Hematopoietic multipotent progenitor cell (in vitro differentiated cells): ENCODE measurements at places on chromosomes 3 and 15.

DNA sequence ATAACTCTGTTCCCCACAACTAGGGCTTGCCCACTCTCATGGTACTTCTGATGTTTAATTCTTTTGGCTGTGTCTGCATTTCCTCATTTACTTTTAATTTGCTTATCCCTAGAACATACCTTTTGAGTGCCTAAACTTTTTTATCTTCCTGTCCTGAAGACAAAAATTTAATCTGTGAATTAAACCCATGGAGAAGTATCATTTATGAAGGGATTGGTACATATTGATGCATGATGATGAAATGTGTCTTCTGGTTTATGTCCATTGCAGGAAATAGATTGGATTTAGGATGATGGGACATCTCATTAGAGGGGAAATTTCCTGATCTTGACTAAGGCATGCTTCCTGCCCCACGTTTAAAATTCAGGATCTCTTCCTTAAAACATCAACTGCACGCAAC lies 109.5 kb downstream of the PGPEP1L start:
- DNase-seq: no peak

- DNase-seq: no peak
These were observed 29.9 kb upstream of the TJP1 start for GRCh38 chr15:29852201-29852600.

- DNase-seq: no peak
These were observed 123.5 kb downstream of the DLG1 start for GRCh38 chr3:197174927-197175326.

DNA sequence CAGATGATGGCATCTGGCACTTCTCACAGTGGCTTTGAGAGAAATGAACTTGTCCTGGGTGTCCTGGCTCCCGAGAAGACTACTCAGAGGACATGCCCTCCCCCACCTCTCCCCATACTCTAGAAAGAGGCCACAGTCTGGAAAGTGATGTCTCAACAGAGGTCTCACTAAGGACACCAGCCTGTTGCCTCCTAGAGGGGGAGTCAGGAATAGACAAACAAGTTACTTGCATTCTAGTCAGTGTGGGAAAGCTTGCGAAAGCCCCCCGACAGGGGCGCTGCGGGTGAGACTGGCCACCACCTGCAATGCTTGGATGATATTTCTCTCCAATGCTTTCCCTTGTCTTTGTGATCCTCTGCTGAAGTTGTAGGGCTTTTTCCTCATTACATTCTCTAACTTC lies 17.2 kb downstream of the B4GALT4 start:
- no peak for DNase-seq

- DNase-seq: peak; percentile 5
These were observed 302.5 kb upstream of the ATP11B start for GRCh38 chr3:182490596-182491491.

- DNase-seq: no peak
These were observed 921.1 kb downstream of the ROBO1 start for GRCh38 chr3:78846718-78847117.

- no peak for DNase-seq
These were observed 459.4 kb upstream of the ROBO1 start for GRCh38 chr3:80227216-80227615.

GRCh38 chr3:62500556-62501288 lies 127.4 kb upstream of the FEZF2 start:
- DNase-seq: no peak

- no peak for DNase-seq
These were observed 16.2 kb downstream of the ANKUB1 start for GRCh38 chr3:149776170-149776569.

DNA sequence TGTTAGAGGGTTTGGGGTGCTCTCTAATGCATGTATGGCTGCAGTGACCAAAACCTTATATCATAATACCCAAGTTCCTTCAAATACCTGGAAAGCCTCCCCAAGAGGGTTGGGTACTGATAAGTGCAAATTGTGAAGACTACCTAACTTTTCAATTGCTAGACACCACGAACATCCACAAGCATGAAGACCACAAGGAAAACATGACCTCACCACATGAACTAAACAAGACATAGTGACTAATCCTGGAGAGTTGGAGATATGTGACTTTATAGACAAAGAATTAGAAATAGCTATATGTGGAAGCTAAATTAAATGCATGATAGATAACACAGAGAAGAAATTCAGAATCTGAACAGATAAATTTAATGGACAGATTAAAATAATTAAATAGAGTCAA lies 23.9 kb upstream of the AADACL2 start:
- no peak for DNase-seq

DNA sequence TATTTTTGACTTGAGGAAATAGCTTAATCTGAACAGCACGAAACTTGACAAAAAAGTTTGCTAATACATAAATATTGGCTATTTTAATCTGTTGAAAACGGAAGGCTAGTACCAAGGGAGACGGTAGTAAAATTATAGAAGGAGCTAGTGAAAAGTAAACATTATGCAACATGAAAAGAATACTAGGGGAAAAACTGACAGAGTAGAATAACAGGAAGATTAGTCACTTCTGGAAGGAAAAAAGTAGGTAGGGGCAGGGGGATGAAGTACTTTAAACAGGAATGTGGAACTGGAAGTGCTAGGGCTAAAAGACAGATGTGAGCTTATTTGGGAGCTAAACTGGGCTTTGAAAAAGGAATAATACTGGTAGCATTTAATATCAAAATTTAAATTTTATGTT lies 60.1 kb downstream of the MBNL1 start:
- no peak for DNase-seq

GRCh38 chr3:41199866-41200668 lies 762 bp downstream of the CTNNB1 start:
- peak; percentile 56 for DNase-seq

GRCh38 chr15:50905055-50905454 lies 3.4 kb upstream of the AP4E1 start:
- no peak for DNase-seq

GRCh38 chr15:29322415-29322814 lies 52.8 kb upstream of the NSMCE3 start:
- DNase-seq: no peak

DNA sequence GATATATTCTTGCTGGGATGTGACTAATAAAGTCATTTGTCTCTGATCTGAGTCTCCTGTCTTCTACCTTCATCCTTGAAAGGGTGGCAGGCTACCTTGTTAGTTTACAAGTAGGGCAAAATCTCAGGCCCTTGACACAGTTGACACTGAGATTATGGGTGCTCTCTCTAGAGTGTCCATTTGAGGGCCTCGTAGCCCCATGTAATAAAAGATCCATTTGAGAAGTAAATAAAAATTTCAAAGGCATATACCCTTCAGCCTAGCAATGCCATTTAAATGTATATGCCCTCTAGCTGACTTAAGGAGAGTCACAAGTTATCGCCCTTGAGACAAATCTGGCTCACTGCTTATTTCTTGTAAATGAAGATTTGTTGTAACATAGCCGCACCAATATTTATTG lies 98.6 kb downstream of the TCF12 start:
- DNase-seq: peak; percentile 75

- DNase-seq: no peak
These were observed 195.9 kb downstream of the KLHL25 start for GRCh38 chr15:85598718-85599398.

- no peak for DNase-seq
These were observed 124.3 kb downstream of the CHCHD6 start for GRCh38 chr3:126828306-126828705.

GRCh38 chr15:80902298-80902801 lies 87.3 kb downstream of the MESD start:
- DNase-seq: no peak

DNA sequence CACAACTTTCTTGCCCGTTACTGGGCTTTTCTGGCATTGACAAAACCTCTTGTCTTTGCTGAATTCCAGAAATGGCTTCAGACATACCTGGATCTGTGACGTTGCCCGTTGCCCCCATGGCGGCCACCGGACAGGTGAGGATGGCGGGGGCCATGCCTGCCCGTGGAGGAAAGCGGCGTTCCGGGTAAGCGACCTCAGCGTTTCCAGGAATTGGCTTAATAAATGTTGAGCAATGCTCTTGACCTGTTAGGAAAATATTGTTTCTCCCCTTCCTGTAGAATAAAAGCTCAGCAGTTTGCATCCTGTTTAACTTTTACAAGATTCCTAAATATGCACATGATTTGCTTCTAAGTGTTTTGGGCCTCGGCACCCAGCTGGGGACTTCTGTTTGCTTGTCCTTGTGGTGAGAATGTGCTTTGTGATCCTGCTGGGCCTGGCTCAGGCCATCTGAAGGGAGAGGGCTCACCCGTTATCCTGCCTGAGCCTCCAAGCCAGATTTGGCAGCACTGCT lies 46.7 kb downstream of the ARNT2 start:
- DNase-seq: no peak
